Cerebellar nuclear complex (tissue), 1 donor: ENCODE measurements at places on chromosomes 5 and 9.

- no peak for DNase-seq
These were observed 6.9 kb upstream of the OTP start for GRCh38 chr5:77645158-77645994.

- DNase-seq: no peak
These were observed 65.9 kb downstream of the DAB2IP start for GRCh38 chr9:121717141-121717991.

GRCh38 chr9:79572608-79573411 lies 1.0 kb downstream of the TLE4 start:
- no peak for DNase-seq

DNA sequence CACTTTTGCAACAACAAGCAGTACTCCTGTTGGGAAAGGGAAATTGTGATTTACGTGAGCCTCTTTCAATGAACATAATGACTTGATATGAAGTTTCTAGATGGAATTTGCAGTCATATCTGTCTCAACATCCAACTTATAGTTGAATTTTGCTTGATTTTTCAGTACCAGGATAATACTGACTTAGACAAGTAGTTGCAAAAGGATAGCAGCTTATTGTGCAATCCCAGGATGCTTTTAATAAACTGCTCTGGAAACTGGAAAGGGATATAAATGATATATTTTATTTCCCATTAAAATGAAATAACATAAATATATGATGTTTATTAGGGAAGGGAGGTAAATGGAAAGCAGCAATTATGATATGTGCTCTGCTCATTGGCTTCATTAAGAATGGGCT lies 174.4 kb upstream of the RGMB start:
- no peak for DNase-seq

GRCh38 chr5:88644676-88645075 lies 238.3 kb downstream of the MEF2C start:
- DNase-seq: no peak

DNA sequence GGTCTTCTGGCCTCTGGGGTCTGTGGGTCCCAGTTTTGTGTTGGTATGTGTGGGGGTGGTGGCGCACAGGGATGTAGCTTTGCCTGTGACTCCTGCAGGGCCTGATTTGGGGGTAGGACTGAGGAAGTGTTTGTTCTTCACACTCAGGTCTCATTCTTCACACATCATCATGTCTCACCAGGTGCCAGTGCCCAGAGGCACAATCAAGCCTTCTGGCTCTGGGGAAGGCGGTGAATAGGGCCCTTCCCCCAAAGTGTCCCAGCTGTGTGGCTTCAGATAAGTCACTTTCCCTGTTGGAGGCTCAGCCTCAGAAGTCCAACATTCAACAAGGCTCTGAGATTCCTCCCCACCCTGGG lies 5.1 kb downstream of the DBN1 start:
- no peak for DNase-seq

GRCh38 chr9:8364026-8364752 lies 564.6 kb upstream of the DMAC1 start:
- no peak for DNase-seq
